ENCODE measurements at places on chromosomes 16 and 17.

DNA sequence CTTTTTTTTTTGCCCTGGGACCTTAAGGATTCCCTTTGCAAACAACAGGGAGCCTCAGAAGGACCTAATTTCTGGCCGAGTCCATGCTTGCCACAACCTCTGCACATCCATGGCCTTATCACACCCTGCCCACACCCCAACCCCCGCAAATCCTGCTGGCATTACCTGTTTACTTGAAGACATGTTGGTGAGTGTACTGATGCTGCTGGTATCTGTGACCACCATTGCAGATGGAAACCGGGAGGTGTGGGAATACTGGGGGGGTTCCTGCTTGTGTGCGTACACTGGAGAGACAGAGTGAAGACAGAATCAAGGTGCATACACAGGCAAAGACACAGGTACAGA, 46.0 kb downstream of the HNF1B start:
- DNase-seq, result no peak

GRCh38 chr16:65749506-65749905, 617.0 kb upstream of the CDH5 start:
- no peak for DNase-seq

GRCh38 chr16:74466872-74467271, 45.6 kb upstream of the CLEC18B start:
- DNase-seq, result no peak

GRCh38 chr17:69236464-69236863, 7.8 kb upstream of the ABCA10 start:
- no peak for DNase-seq
